ENCODE measurements at places on chromosomes 1 and 21.

DNA sequence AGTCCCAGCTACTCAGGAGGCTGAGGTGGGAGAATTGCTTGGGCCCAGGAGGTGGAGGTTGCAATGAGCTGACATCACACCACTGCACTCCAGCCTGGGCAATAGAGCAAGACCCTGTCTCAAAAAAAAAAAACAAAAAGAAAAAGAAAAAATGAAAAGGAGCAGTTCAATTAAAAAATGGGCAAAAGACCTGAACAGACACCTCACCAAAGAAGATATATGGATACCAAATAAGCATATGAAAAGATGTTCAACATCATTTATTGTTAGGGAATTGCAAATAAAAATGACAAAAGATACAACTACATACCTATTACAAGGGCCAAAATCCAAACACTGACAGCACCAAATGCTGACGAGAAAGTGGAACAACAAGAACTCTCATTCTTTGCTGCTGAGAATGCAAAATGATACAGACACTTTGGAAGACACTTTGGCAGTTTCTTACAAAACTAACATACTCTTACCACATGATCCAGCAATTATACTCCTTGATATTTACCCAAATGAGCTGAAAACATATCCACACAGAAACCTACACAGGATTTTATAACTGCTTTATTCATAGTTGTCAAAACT is 28.7 kb upstream of the ATP5PO start:
- DNase-seq = no peak

DNA sequence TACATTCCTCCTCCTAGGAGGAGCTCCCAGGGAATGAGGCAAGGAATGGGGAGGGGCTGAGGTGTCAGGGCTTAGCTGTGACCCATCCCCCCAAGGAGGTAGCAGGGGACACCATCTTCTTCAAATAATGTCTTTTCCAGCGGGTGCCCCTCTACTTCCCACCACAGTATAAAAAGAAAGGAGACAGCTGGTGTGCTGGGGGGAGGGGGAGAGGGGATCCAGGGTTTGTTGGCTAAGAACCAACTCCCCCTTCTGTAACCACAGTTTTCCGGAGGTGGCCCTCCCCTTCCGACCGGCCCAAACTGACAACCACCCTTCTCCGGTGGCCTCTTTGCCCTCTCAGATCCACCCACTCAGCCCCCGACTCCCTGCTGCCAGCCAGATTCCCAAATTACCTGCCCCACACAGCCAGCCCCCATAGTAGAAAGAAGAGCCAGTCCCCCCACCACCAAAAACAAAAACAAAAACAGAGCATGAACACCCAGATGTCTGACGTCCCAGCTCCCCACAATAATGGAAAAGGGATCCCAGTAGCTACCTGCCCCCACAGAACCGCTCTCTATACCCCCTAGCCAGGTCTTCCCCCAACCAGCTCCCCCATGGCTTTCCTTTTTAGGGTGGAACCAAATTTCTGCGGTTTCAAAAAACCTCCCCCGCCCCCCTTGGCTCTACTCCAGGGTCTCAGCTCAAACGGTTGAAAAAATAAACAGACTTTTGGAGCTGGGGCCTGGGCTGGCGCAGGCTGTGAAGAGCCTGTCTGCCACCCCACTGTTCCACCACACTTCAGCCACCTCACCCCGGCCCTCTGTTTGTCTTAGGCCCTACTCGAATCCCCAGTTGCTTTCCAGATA is 2.1 kb downstream of the ARHGEF2 start:
- DNase-seq = peak; percentile 97

- DNase-seq = no peak
These were observed 90.7 kb downstream of the MT1HL1 start for GRCh38 chr1:236913371-236914037.

DNA sequence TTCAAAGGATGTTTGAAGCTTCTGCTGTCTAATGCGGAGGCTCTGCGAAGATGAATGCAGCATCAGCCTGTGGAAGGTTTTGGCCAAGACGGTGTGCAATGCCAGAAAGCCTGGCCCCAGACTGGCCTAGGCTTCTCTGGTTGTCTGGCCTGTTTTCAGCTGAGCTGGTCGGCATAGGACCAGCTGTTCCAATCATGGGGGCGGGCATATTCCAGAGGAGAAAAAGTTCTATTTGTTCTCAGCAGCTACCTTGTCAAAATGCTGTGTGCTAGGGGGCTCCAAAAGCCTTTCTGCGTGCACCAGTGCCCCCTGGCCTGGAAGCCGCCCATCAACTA is 57.6 kb downstream of the TGFB2 start:
- DNase-seq = no peak

GRCh38 chr1:232226197-232226712 is 403.7 kb downstream of the SIPA1L2 start:
- DNase-seq = no peak

GRCh38 chr1:116168277-116169032 is 57.3 kb downstream of the MAB21L3 start:
- peak; percentile 50 for DNase-seq

GRCh38 chr1:62722796-62723195 is 34.6 kb upstream of the DOCK7 start:
- no peak for DNase-seq

GRCh38 chr1:75811211-75811981 is 14.7 kb downstream of the MSH4 start:
- no peak for DNase-seq

DNA sequence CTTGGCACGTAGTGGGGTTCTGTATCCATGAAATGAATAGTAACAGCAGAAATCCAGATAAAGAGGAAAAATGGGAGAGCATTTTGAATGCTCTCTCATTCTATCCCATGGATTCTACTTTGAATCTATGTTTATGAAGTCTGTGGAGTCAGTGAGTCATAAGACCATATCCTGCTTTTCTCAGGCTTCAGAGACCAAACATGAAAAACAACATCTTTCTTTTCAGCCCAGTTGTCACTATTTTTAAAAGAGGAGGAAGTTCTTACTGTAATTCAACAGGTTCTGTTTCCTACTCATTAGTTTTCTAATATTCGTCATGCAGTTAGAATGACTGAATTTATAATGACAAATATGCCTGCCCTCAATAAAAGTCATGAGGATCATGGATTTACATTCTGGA is 39.4 kb upstream of the CD55 start:
- peak; percentile 11 for DNase-seq

DNA sequence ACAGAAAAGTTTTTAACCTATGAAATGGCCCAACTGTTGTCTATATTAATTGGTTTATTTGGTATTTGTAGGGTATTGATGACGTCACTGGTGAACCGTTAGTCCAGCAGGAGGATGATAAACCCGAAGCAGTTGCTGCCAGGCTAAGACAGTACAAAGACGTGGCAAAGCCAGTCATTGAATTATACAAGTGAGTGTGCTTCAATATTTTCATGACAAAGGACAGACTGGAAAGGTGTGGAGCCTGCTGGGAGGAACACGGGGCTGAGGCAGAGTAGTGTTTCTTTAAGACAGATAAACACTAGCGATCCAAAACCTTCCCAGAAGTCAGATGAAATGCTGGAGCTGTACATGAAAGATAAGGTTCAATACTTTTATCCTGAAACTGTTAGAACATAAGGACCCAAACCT is 76.7 kb downstream of the AK4 start:
- DNase-seq = no peak

DNA sequence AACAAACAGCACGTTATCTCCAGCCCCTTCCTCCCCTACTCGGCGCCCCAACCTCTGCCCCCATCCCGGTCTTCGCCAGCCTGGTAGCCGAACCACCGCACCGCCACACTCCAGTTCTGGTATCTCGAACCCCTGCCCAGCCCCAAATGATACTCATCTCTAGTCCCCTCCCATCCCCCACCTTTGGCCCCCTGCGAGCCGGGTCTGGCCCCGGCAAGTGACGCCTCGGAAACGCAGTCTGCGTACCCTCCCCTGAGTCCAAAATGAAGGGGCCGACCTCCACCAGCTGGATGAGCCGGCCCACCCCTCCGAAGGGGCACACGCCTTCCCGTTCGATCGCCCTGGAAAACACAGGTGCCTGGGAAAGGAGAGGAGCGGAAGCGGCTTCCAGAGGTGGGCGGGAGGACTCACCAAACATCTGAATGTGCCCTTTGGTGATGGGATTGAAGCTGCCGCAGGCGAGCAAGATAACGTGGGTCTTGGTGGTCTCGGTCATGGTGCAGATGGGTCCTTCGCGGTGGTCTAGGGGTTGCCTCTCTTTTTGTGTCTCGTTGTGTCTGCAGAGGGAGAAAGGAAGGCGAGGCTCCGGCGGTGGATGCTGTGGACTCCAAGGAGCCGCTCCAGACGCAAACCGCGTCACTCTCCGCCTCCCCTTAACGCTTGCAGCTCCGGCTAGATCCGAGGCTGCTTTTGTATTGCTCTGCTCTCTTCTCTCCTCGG is at the start of gene NMNAT2:
Gene NMNAT2 (minus strand): TSS at position 609 of the 720 bp plus-strand sequence. CDS start 113 bp downstream, at position 496.
- no peak for DNase-seq

GRCh38 chr1:53366901-53367502 is 39.1 kb upstream of the LRP8 start:
- DNase-seq = no peak

DNA sequence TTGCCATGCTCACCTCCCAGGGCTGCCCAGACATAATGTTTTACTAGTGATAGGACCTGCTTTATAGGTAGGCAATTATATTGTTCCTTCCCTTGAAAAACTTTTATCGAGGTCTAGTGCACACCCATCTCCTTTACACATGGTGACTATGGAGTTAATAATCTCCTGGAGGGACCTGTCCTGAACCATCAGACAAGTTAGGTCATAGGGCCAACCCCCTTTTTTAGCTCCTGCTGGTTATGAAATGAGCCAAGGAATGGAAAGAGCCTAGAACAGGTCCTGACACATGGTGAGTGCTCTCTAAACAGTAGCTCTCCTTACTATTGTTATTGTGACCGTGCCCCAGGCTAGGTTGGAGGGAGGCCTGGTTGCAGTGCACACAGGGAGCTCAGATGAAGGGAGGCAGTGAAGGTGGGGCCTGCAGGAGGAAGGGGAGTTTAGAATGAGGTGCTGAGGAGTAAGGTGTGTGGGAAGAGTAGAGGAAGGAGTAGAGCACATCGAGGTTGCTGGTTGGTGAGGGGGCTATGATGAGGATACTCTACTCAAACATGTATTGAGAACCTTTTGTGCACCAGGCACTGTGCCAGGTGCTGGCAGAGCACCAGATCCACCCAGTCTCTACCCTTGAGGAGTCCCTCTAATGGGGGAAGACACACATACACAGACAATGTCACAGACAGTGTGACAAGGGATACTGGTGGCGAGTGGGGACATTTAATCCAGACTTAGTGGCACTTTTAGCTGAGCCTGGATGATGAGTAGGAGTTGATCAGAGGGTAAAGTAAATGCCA is 14.1 kb upstream of the LMNA start:
- no peak for DNase-seq

DNA sequence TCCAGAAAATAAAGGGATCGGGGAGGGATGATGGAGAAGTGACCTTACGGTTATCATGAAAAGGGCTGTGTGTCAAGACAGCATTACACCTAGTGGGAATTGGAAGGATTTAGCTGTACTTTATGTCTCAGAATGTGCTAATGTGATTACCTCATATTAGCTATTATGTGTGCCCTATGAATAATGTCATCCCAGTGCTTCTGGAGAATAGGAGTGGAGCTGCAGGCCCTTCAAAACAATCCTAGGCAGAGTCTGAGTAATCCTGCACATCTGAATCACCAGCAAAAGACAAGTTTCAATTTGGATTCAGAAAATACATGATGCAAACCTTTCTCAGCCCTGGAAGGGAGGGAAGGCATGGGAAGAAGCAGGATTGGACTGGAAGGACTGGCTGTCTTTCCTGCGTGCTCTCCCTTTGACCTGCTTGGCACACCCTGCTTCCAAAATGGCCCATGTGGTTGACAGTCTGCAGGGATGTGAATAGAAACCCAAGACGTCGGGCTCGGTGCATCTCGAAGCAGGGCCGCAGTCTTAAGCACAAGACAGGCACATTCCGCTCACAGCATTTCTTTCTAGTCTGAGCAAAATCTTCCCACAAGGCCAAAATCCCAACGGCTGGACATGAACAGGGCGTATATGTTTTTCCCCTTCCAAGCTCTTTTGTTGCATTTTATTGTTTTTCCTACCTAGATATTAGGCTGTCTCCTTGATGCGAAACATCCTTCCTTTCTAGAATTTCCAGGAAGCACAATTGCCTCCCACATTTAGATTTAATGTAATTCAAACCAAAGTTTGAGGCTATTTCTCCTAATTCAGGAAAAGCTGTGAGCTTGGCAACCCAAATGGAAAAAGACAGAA is 54.3 kb upstream of the TARBP1 start:
- DNase-seq = no peak

DNA sequence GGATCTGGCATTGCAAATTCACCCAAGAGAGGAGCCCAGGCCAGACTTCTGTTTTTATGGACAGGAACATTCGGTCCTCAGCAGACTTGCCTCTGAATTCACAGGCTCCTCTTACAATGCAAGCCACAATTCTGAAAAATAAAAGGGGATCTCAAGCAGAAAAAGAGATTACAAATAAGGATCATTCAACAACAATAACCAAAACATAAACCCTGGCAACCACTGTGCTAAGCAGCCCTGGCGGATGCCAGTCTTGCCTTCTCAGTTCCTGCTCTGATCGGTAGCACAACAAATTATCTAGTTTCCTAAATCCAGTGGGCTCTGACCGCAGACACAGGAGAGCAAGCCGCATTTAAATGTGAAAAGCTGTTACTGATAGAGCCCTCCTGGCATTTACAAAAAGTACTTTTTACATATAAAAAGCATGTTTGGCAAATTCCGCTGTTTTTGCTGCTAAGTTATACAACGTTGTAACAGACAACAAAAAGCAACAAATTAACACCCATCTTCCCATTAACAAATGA is 123.4 kb upstream of the FOXD3 start:
- DNase-seq = no peak

DNA sequence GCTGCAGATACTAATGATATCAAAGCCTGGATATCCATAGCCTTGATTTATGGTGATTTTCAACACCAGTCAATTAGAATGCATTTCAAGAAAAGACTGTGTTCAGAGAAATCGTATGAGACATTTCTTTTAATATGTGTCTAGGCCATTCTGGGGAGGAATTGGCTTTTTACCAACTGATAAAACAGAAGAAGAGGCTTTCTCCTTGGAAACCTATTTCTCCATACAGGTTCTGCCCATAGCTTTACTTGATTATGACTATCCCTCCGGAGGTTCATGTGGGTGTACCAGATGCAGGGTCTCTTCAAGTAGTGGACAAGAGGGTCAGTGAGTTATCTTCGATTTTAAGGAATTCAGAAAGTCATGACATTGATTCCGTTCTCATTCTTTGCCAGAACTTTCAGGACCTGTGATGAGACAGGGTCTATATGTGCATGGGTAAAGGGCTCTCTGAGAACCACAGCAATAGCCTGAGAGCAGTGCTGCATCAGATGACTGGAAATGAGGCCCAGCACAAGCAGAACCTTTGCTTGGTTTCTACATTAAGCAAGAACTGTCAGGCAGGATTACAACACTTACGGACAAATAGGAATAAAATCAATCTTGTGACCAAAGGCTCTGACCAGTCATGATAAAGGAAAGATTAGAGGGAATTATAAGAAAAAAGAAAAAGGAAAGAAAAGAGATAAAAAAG is 263.7 kb upstream of the SGIP1 start:
- no peak for DNase-seq

Measured in Kasumi-1 (cell line).